ENCODE measurements at places on chromosomes 5 and 9.

GRCh38 chr5:119287547-119288111 lies 68.2 kb upstream of the TNFAIP8 start:
- no peak for DNase-seq

DNA sequence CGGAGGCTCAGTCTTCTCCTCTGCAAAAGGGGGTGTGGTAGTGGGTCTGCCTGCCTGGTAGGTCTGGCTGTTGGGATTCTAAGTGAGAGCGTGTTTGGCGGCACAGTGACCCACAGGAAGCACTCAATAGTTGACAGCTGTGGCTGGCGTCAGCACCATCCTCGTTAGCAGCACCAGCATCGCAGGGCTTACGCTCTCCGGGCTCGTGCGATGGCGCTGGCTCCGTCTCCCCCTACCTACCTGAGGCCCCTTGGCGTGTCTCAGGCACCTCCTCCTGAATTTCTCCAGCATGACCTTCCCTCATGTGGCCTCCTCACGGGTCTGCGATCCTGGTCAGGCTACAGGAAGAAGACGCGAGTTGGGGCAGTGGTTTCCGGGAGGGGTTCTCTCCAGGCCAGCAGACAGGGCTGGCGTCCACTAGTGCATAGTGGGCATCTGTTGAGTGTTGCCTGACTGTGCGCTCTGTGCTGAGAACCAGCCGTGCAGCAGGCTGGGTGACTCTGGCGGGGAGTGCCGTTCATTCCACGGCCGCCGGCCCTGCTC lies 66.9 kb downstream of the HMCN2 start:
- no peak for DNase-seq

GRCh38 chr9:116365056-116365471 lies 211.5 kb downstream of the PAPPA start:
- no peak for DNase-seq

DNA sequence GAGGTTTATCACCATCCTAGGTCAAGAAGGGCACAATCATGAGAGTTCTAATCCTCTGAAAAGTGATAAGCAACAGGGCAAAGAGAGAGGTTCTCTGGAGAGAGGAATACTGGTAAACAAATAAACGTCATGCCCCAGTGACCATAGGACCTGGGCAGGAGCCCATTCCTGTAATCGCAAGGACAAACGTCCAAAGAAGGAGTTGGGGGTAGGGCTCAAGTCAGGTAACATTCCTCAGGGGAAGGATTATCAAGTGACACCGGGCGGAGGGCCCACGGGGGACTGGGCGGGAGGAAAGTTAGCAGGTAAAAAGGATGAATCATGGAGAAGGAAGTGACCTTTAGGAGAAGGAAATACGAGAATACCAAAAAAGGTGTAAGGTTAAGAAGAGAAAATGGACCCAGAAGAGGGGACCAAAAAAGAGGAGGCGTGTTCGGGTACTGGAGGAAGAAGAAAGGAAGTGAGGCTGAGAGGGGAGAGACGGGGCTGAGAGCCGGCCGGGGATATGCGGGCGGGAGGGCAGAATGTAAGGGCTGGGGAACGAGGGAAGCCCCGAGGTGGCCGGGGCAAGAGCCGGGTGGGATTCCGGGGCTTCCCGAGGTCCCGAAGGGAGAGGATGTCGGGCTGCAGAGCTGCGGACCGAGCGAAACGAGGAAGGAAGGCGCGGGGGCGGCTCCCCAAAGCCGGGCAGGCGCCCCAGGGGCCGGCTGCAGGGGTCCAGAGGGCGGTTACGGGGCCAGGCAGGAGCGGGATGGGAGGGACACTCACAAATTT lies 583 bp downstream of the DIAPH1 start:
- no peak for DNase-seq

GRCh38 chr5:119313197-119313596 lies 42.6 kb upstream of the TNFAIP8 start:
- DNase-seq, result no peak

DNA sequence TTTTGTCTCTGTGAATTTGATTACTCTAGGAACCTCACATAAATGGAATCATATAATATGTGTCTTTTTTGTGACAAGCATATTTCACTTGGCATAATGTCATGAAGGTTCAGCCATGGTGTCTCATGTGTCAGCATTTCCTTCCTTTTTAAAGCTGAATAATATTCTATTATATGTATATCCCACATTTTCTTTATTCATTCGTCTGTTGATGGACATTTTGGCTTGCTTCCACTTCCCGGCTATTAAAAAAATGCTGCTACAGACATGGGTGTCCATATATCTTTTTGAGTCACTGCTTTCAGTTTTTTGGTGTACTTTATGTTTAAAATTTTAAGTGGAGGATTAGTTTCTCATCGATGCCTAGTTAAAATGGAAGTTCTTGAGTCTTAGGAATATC lies 59.8 kb upstream of the C5orf63 start:
- DNase-seq, result no peak

GRCh38 chr5:120644516-120644915 lies 180.4 kb downstream of the PRR16 start:
- DNase-seq, result no peak

DNA sequence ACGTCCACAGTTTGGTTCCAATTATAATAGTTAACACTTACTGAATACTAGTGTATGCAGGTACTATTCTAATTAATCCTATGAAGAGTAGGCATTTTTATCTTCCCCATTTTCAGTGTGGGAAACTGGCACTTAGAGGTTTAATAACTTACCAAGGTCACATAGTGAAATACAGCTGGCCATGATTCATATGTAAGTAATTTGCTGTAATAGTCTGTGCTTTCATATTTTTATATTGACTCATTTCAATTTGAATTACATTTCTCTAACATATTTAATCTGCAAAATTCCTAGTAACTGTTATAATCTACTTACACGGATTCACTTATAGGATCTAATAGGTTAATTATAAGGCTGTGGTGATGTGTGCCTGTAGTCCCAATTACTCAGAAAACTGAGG lies 19.4 kb downstream of the CCNH start:
- no peak for DNase-seq

- DNase-seq, result no peak
Observed at GRCh38 chr9:136597965-136598364, 52.1 kb upstream of the NOTCH1 start.

GRCh38 chr9:91407580-91408318 lies 15.9 kb downstream of the NFIL3 start:
- DNase-seq, result no peak

DNA sequence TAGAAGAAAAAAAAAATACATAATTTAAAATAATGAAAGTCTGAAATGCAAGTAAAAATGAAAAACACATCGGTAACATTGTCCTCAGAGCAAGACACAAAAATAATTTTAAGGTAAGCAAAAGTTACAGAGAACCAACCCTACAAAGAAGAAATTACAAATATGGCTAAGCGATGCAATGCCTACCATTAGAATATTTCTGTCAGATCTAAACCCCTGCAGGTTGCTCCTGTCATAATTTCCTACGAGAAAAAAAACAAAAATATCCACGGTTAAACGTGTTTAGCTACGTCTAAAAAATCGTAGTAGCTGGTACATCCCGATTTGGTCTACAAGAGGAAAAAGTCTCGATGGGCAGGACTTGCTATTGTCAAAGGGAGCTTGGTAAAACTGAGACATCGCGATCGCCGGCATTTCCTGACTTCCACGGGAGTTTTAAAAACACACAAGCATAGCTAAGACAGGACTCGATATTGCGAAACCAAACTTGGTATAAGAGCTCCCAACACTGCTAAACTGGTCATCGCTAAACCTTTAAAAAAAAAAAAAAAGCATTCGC lies 1.1 kb upstream of the ANXA2R start:
- DNase-seq, result no peak

GRCh38 chr9:81002242-81002641 lies 687.1 kb downstream of the TLE1 start:
- DNase-seq, result no peak

DNA sequence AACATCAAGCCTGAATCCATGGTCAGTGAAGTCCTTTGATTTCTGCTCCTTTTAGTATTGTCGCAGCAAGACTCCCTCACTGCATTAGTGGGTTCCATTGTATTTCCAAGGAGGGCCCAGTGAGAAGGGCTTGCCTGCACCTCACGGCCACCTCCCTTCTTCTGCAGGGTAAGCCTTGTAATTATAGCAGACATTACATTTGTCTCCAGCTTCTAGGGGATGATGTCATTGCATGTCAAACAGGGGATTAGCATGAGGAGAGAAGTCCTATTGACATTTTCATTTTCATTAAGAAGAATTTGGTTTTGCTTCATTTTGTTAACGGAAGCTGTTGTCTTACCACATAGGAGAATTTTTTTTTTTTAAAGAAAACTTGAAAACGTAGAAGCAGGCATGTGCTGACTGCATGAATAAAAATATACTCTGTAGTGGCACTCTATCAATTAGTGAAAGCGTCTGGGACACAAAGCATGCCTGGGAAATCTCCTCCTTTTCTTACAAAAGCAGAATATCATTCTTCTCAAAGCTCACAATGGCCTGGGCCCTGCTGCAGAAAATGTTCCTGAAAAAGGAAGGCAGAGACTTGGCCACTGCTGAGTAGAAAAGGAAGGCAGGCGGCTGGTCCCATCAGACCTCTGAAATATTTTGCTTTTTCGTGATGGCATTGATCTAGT lies 27.1 kb downstream of the MAP1B start:
- DNase-seq, result no peak
